ENCODE measurements at places on chromosomes 6 and 20.

DNA sequence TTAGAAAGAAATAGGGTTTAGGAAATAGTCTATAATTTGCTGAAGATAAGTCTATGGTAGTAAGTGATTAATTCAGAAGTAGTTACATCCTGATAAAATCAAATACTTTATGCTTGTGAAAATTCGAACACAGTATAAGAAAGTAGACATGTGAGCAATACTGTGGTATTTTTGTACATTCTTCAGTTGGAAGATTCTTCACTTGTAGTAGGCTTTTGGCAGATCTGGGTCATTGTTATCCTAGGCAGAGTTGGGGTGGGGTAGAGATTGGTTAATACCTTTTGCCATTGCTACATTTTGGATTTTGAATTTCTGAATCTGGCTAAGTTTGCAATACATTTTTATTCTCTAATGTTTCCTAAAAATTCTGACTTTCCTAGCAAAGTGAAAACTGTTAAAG lies 197.5 kb downstream of the BCKDHB start:
- DNase-seq, result no peak

- DNase-seq, result no peak
Observed at GRCh38 chr20:51525241-51526105, 17.0 kb downstream of the NFATC2 start.

DNA sequence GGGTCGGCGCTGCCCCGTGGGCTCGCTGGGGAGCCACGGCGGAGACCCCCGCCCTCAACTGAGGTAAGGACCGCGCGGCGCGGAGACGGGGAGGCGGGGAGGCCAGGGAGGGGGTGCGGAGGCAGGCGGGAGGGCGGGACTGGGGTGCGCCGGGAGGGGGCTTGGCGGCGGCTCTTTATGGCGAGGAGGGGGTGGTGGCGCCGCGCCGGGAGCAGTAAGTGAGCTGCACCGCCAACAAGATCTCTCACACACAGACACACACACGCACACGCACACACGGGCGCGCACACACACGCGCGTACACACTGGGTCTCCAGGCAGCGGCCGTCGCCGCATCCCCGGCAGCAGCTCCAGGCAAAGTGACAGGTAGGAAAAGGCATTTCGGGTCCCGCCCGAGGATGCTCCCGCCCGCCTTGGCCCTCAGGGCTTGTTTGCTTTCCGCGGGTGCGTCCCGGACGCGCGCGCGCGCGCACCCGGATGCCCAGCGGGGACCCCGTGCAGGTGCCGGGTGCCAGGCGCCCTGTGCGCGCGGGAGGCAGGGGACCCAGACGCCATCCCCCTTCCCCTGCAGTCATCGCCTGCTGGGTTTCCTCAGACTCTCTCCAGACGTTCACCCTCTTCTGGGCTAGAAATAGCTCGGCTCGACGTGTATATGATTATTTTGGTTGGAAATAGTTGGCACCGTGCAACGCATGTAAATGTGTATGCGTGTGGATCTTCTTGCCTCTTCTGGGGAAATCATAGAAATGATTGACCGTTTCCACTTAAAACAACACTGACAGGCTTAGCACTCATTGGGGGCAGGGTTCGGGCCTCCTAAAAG lies at the start of gene PLCB4:
Gene PLCB4, plus strand, starts transcription at position 247 of the 823 bp plus-strand sequence. CDS start 238,728 bp downstream, outside the sequence.
- peak; percentile 77 for DNase-seq

DNA sequence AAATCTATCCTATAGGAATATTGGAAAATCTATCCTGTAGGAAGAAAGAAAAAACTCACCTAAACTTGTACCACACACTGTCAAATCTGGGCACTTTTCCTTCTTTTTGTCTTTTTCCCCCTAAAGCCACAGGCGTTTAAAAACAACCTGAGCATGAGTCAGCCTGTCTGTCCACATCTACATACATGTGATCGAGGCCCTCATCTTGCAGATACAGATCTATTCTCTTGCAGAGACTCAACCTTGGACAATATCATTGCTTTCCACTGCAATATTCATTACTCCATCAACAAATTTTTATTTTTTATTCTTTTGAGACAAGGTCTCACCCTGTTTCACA lies 95.9 kb upstream of the IYD start:
- DNase-seq, result no peak

GRCh38 chr6:11318835-11319813 lies 86.7 kb upstream of the NEDD9 start:
- no peak for DNase-seq

- no peak for DNase-seq
Observed at GRCh38 chr6:142856624-142857232, 88.2 kb downstream of the HIVEP2 start.
